ENCODE measurements at places on chromosomes 5 and 9.

GRCh38 chr5:135593886-135594285 is 15.1 kb upstream of the CXCL14 start:
- no peak for DNase-seq

DNA sequence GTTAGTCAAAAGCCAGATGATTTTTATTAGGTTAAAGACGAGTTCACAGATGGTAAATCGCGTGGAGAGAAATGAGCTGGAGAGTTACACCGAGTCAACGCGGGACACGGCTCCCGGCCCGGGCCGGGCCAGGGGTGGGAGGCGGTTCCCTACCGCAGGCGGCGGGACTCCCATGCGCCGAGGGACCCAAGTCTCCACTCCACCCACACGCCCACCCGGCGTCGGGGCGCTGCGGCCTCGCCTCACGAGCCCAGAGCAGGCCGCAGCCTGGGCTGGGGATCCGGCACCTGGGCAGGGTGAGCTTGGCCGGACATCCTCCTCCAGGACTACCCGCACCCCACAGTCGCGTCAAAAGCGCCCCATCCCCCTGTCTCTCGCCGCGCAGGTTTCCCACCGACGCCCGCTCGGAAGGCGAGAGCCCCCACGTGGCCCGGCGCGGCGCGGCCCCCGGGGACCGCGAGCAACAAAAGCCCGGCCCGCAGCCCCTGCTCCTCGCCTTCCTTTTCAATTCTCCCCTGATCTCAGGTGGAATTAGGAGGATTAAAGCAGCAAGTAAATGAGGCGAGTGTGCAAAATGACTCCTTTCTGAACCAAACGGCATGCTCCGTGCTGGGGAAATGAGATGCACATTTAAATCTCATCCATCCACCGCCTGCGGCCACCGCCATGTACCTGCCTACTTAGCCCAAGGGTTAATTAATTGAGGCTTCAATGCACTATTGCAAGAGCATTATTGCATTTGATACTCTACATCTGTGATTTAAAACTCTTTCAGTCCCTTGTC is 196.5 kb upstream of the TBCA start:
- no peak for DNase-seq

DNA sequence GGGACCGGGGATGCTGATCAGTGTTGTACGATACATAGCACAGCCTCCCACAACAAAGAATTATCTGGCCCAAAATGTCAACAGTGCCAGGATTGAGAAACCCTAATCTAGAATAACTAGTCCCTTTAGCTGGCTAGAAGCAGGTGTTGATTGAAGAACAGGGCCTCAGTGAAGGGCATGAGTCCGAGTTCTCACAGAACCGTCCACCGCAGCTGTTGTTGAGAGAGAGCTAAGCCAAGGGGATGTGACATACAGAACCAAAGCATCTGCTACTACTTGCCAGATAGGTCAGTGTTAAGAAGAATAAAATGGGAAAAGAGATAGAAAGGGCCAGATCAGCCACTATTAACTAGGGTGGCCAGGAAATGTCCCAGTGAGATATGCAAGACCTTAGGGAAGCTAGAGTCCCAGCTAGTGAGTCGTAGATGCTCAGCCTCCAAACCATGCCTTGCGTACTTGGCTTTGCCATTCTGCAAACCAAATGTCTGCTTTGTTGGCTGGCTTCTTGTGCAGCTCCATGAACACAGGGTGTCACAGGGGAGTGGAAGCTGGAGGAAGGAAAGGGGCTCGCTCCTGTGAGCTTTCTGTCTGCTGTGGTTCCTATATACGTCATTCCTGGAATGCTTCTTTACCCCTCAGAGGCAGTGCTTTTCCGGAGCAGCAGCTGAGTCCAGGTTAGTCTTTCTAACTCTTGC is 68.9 kb downstream of the FBXO38 start:
- DNase-seq: no peak

GRCh38 chr5:109844148-109844547 is 154.4 kb downstream of the MAN2A1 start:
- no peak for DNase-seq

GRCh38 chr9:119418721-119419120 is 49.5 kb upstream of the BRINP1 start:
- no peak for DNase-seq

- DNase-seq: no peak
These were observed 27.9 kb upstream of the DTWD2 start for GRCh38 chr5:119016125-119016774.

- DNase-seq: no peak
These were observed 81.9 kb upstream of the CTSL start for GRCh38 chr9:87643778-87644570.

- no peak for DNase-seq
These were observed 19.1 kb upstream of the EDIL3 start for GRCh38 chr5:84403773-84404172.

- DNase-seq: no peak
These were observed 1.7 kb upstream of the NTMT1 start for GRCh38 chr9:129624168-129624759.

DNA sequence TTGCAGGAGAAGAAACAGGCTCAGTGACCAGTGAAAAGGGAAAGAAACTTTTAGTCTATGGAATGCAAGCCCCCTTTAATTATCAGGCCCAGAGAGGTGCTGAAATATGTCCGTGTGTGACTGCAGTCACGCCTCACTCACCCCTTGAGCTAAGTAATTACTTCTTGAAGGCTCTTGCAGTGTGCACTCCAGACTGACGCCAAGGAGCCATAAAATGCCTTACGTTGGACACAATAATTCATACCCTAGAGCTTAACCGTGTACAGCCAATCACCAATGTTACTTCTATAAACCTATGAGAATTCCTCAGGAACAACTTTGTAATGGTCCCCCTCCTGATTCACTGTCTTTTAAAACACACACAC is 242.2 kb downstream of the SYK start:
- no peak for DNase-seq

All from glomerular endothelial cell (primary cell).